ENCODE measurements at places on chromosomes 5 and 9.

- DNase-seq, result no peak
Observed at GRCh38 chr9:99026271-99026955, 78.5 kb upstream of the TGFBR1 start.

- DNase-seq, result no peak
Observed at GRCh38 chr5:125065741-125066140, 319.3 kb upstream of the ZNF608 start.

GRCh38 chr5:84248013-84248412, 136.7 kb downstream of the EDIL3 start:
- DNase-seq, result peak; percentile 48

GRCh38 chr9:98576859-98577258, 131.9 kb downstream of the GABBR2 start:
- no peak for DNase-seq

DNA sequence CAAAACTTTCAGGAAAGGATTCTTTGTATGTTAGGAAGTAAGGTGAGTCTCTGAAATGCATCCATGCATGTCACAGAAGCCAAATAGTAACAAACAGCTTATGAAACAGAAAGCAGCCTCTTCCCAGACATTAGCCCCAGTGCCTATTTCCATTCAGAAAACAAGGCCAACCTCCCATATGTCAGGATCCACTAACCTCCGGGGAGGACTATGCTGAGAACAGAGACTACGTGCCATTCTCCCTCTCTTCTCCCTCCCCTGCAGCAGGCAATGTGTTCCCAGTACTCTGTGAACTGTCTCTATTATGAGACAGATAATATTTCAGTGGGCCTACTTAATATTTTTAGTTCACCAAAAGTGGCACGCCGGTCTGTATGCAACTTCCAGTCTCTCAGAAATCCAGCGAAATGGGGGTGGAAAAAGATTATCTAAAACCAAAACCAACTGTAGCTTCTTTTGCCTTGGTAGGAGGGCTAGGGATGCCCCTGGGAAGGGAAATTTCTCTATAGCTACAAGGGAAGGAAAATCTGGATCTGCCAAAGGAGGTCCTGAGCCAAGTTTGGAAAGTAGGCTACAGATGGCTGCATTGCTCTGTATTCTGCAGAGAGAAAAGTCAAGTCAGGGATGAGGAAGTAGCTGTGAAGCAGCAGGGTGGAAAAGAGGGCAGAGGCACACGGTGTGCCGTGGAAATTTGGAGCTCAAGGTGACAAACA, 42.0 kb downstream of the VLDLR start:
- DNase-seq, result no peak

DNA sequence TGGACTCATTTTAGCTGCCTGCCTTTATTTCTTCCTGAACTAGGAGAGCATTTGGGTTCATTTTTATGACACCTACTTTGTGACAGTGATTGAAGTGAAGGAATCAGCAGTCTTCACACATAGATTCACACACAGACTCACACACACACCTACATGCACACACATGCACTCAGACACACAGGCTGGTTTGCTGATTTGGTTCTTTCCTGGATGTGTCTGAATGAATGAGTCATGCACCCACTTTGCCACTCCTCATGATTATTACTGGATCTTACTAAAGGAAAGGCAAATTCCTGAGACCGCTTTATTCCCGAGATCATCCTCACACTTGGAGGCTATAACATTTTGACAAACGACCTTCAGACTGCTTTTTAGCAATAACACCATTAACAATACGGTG, 529.5 kb downstream of the AGTPBP1 start:
- no peak for DNase-seq

DNA sequence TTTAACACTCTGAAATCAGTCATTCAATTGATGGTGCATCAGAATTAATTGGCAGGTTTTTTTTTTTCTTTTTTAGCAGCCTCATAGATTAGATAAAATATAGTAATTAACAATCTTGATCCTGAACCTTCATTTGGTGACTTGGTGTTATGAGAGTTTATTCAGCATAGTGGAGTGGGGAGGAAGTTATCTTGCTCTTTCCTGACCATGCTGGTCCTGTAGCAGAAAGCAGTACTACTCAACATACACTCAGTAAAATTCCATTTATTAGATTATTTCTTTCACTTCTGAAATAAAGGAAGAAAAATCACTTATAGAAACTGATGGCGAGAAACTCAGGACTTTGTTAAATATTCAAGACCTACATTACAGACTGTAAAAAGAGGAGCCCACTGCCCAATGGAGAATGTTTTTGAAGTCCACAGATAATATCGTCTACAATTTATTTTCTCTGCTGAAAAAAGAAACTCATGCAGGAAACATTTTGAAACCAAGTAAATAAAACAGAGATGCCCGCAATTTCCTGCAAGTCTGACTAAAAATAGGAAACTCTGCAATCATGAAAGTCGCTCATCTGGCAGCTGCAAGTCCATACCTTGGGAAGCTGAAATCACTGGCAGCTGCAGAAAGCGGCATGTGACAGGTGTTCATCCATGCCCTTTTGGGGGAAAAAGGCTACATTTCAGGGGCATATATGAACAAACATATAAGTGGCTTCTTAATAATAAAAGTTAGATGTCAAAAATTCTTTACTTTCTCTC, 233.2 kb upstream of the RFX3 start:
- DNase-seq, result no peak

GRCh38 chr9:114688379-114688778, 6.4 kb upstream of the TEX48 start:
- DNase-seq, result no peak

GRCh38 chr5:145971701-145972100, 35.3 kb downstream of the SH3RF2 start:
- no peak for DNase-seq

DNA sequence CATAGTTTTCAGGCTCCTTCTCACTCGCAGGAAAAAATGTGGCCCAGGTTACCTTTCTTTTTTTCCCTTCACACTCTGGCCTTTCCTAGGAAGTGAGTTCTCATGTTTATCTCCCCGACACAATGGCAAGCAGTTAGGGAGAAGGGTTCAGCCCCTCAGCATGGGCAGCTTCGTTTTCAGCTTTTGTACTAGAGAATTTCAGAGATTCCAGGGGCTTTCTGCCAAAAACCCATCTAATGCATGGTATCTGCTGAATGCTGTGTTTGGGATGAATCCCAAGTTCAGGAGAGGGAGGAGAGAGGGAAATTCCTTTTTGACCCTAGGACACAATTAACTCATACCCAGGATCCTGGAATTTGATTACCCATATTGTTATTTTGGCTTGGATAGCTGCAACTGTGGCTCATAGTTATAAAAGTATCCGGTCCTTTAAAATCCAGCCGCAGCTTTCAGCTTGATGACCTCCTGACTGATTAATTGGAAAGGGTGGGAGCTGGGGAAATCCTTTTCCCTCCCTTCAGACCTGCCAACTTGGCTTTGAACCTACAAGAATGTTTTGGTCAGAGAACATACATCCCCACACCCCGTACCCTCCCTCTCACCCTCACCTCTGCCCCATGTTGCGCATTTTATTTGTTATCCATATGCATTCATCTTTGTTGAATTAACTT, 78.4 kb downstream of the TMEM252 start:
- DNase-seq, result no peak

DNA sequence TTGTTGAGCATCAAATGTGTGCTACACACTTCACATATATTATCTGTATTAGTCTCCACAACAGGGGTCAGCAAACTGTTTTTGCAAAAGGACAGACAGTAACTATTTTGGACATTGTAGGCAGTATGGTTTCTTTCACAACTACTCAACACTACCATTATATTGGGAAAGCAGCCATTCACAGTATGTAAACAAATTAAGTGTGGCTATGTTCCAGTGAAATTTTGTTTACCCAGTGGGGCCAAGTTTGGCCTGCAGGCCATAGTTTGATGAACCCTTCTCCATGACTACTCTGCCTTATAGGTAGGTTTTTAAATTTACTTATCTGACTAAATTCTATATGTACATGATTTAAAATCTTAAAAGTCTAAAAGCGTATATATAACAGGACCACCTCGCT, 13.0 kb upstream of the FAM151B start:
- no peak for DNase-seq

GRCh38 chr5:38734353-38734752, 111.5 kb upstream of the OSMR start:
- DNase-seq, result no peak

GRCh38 chr9:83962165-83962564, 17.9 kb downstream of the HNRNPK start:
- DNase-seq, result no peak

GRCh38 chr9:132985489-132985888, 7.0 kb downstream of the GFI1B start:
- no peak for DNase-seq

GRCh38 chr9:126301985-126302603, 24.5 kb upstream of the MVB12B start:
- DNase-seq, result peak; percentile 21

- DNase-seq, result peak; percentile 33
Observed at GRCh38 chr9:130243015-130243881, 22.3 kb upstream of the HMCN2 start.

DNA sequence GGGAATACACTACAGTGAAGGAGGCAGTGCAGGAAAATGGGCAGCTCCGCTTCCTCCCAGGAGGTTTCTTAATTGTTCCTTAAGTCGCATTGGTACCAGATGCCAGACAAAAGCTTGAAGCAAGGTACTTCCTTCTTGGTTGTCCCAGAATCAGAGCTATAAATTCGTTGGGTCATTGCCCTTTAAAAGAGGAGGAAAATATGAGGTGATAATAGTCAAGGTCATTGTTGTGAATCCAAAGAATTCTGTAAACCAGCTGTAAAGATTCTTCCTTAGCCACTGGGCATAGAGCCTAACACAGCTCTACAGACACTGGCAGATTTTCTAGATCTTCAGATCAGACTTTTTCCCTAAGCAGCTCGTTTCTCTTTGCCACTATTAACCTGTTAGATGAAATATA, 444.1 kb upstream of the TLE4 start:
- DNase-seq, result no peak

GRCh38 chr5:127664093-127664492, 15.2 kb downstream of the CTXN3 start:
- no peak for DNase-seq

GRCh38 chr5:75940418-75940817, 142.8 kb upstream of the SV2C start:
- no peak for DNase-seq

DNA sequence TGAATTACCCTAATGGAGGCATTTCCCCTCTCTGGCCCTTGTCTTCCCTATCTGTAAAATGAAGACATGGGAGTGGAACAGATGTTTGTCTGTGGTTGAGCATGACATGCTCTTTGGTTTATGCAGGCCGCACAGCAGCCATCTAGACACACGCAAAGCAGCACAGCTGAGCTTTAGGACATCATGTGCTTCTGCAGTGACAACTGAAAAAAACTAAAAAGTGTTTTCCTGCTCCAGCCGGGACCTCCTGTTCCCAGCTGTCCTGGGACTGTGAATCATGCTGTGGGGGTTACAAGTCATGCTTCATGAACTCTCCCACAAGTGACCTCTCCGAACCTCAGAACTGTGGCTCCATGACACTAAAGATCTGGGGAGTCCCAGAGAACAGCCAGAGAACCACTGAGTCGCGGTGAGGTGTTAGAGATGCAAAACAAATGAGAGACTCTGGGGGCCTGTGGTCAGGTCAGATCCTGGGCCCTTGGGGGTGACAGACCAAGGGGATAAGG, 1.7 kb downstream of the SMIM3 start:
- DNase-seq, result no peak

DNA sequence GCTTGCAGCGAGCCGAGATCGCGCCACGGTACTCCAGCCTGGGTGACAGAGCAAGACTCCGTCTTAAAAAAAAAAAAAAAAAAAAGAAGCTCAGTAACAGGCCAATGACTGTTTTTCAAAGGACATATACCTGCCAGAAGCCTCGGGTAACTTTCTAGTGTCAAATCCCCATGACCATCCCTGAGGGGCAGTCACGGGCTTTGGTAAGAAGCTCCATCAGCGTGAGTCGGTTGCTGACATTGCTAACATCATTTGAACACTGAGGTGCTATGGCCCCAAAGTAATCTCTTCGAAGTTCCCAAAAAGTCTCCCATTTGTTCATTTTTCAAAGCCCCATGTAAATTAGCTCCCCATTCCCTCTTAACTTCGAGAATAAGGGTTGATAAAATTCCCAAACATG, 11.6 kb downstream of the NAIP start:
- no peak for DNase-seq

DNA sequence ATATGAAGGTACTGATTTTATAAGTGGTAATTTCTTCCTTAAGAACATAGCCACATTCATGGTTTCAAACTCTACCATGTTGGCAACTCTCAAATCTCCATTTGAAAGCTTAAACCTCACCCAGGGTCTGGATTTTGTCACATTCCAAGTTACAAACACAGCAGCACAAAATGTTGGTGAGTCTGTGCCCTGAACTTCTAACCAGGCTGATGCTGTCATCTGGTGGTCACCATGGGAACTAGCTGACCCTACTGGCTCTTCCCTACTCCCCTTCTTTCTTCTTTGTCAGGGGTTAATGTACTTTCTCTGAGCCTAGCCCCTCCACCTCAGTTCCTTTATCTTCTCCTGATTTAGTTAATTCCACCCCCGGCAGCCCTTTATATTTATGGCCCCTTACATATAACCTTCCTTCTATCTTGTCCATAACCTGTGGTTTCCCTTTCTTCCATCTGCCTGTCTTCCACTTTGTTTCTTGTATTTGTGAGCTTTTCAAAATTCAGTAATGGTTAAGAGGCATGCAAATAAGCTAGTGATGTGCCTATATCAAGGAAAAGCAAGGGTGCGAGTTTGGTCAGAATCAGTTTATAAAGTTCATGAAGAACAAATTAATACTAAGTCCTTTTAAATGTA, 35.9 kb downstream of the TGFBR1 start:
- no peak for DNase-seq

DNA sequence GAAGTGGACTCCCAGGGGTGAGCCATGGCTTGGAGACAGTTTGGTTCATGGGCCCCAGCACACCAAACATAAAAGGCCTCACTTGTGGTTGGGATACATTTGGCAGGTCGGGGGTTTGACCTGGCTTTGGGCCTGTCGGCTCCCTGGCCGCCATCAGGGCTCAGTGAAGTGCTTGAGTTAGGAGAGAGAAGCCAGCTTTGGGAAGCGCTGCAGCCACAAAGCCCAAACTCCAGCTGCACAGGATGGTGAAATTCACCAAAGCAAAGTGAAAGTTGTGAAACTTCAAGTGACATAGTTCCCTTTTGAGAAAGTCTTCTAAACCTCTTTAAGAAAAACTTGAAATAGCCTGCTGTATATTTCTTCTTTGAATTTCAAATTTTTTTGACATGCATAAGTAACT, 27.5 kb downstream of the SLC46A2 start:
- DNase-seq, result no peak

GRCh38 chr5:10578869-10579268, 15.0 kb downstream of the ANKRD33B start:
- DNase-seq, result no peak
